ENCODE measurements at places on chromosomes 12 and 14.

DNA sequence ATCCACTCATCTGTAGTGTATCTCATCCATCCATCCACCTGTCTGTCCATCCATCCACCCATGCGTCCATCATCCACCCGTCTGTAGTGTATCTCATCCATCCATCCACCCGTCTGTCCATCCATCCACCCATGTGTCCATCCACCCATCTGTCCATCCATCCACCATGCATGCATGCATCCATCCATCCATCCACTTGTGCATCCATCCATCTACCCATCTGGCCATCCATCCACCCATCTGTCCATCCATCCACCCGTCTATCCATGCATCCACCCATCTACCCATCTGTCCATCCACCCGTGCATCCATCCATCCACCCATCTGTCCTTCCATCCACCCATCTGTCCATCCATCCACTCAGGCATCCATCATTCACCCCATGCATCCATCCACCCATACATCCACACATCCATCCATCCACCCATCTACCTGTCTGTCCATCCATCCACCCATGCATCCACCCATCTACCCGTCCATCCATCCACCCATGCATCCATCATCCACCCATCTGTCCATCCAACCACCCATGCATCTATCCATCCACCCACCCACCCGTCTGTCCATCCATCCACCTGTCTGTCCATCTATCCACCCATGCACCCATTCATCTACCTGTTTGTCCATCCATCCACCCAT, 28.5 kb downstream of the FBRSL1 start:
- no peak for DNase-seq

DNA sequence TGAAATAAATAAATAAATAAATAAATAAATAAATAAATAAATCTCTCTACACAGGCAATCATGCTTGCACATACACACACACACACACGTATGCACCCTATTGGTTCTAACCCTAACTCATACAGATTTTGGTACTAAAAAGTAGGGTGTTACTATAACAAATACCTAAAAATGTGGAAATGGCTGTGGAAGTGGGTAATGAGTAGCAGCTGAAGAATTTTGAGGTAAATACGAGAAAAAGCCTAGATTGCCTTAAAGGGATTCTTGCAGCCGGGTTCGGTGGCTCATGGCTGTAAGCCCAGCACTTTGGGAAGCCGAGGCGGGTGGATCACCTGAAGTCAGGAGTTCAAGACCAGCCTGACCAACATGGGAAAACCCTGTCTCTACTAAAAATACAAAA, 15.7 kb upstream of the SLC2A3 start:
- DNase-seq = no peak

- no peak for DNase-seq
Observed at GRCh38 chr14:55589171-55589570, 9.2 kb downstream of the KTN1 start.

DNA sequence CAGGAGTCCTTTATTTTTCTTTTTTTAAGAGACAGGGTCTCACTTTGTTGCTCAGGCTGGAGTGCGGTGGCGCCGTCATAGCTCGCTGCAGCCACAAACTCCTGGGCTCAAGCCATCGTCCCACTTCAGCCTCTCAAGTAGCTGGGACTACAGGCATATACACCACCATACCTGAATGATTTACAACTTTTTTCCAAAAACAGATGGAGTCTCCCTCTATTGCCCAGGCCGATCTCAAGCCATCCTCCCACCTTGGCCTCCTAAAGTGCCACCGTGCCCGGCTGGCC, 205.1 kb downstream of the TSPAN9 start:
- no peak for DNase-seq

GRCh38 chr12:6049587-6049986, 74.9 kb downstream of the VWF start:
- DNase-seq = no peak

- DNase-seq = no peak
Observed at GRCh38 chr12:2552000-2552756, 242.6 kb upstream of the FKBP4 start.

GRCh38 chr12:51275088-51275487, 4.9 kb upstream of the SMAGP start:
- no peak for DNase-seq

- no peak for DNase-seq
Observed at GRCh38 chr12:126355346-126355745, 1290.1 kb downstream of the AACS start.

DNA sequence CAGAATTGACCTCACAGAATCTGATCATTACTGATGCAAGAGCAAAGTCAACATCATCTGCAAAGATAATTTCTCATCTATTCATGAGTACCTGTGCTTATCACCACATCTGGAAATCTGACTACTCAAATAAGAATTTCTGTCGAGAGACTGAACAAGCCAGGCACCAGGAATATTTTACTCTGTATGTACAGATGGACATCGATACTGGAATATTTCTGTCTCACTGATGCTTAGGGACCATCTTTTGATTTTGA, 105.2 kb downstream of the BICD1 start:
- no peak for DNase-seq
